ENCODE measurements at places on chromosomes 5 and 9.

GRCh38 chr9:130157079-130157478 lies 15.1 kb upstream of the NCS1 start:
- DNase-seq = no peak

- DNase-seq = no peak
Measured at GRCh38 chr5:125639858-125640257, 783.4 kb upstream of the GRAMD2B start.

DNA sequence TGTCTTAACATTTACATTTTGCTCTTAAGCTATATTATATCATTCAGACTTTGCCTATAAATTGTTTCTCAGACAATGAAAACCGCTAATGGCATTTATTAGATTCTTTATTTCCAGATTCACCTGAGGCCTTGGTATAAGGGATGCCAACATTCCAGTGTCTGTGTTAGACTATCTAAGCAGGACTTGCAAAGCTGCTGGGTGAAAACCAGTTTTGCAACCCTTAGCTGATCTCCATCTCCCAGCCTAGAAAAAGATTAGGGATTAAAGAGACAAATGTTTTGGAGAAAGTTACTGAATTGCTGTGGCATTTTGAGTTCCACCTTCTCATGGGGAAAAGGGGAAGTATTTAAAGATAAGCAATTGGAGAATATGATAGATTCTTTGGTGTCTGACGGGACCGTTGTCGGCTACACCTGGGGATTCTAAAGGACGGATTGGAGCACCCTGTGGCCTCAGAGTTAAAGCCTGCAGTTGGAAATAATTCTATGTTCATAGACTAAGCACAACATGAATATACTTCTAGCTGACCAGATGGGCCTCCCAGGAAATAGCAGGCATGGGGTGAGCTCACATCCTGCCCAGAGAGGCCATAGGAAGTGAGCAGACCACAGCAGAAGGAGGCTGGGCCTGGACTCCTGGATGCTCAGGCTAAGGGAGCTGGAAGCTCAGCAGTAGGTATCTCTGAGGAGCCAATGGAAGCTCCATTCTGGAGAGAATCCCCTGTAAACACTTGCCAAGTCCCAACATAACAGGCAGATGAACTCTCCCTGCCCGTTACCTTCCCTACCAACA lies 21.8 kb downstream of the ENTREP1 start:
- DNase-seq = no peak

- no peak for DNase-seq
Measured at GRCh38 chr5:65359569-65359968, 122.2 kb downstream of the ADAMTS6 start.

GRCh38 chr5:60568646-60569045 lies 131.3 kb downstream of the DEPDC1B start:
- no peak for DNase-seq

DNA sequence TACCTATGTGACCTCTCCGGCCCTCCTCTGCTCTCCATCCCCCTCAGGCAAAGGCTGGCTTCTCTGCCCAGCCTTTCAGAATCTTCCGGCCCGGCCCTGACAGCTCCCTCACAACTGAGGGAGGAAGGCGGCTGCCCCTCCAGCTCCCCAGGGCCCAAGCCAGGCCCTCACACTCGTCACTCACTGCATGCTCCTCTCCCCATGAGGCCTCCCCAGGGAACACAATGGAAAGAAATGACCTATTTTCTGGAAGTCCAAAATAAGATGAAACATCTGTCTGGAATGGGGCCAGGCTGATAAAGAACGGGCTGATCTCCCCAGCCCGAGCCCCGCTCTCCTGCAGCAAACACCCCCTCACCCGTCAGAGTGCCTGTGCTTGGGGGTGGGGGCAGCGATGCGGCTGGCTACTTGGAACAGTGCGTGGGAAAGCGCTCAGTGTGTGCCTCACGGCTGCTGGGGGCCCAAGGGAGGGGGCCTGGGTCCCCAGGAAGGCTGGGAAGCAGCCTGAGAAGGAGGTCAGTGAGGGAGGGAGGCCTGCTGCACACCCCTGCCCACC lies 11.3 kb downstream of the PDGFRB start:
- DNase-seq = no peak

DNA sequence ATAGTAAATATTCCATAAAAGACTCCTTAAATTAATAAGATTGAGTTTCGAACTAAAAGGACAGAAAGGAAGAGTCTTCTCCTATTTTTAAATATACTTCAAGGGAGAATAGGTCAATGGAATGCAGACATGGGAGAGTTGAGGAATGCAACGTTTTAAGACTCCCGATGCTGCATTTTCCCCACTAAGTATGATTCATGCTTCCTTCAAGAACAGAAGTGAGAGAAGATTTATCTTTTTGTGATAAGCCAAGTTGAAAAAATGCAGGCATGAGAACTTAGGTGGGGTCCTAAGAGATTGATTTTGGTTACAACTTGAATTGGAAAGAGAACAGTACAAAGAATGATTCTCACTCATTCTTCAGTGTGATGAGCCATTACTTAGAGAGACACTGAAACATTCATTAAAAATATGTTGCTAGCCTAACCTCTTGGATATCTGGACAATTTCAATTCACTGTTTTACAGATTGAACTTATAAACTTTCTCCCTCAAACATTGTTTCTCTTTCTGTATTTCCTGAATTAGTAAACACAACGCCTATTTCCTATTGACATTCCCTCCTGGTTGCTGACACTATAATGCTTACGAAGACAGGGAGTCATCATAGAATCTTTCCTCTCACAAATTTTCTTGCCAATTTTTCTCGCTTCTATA lies 1666.1 kb upstream of the WWC1 start:
- DNase-seq = no peak

DNA sequence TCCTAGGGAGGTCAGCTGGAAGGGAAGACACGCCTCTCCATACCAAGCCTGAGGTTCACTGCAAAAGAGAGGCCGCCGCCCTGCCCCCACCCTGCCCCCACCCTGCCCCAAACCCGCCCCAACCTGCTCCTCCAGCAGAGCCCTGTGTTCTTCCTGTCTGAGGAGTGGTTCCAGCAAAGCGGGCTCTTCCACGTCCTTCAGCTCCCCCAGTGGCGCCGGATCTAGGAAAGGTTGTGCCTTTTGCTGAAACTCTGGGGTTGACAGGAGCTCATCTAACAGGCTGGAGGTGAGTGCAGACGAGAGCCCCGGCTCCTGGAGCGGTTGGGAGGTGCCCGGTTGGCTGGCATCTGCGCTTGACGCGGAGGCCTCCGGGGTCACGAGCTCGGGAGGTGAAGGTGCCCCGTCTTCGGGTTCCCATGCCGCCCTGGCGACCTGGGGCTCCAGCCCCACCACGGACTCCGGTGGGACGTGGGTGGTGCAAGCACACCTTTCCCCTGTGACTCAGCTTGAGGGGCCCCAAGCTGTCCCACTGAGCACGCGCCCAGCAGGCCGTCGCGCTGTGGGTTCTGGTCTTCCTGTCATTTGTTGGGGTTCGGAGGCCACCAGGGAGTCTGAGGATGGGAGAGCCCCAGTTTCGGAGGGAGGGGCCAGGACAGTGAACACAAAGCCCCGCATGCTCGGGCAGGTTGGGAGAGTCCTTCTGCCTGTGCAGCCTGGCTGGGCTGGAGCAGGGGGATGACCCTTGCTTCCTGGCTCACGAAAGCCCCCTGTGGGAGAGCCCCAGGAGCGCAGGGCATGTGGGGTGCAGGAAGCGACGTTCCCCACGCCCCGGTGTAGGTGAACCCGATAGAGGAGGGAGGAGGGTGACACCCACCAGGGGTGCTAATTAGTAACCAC lies 1467.1 kb downstream of the FOXD4L5 start:
- peak; percentile 86 for DNase-seq

- no peak for DNase-seq
Measured at GRCh38 chr9:108178318-108178717, 677.5 kb downstream of the ACTL7B start.

All from GM12865 (cell line).